ENCODE measurements at places on chromosomes 4 and X.

DNA sequence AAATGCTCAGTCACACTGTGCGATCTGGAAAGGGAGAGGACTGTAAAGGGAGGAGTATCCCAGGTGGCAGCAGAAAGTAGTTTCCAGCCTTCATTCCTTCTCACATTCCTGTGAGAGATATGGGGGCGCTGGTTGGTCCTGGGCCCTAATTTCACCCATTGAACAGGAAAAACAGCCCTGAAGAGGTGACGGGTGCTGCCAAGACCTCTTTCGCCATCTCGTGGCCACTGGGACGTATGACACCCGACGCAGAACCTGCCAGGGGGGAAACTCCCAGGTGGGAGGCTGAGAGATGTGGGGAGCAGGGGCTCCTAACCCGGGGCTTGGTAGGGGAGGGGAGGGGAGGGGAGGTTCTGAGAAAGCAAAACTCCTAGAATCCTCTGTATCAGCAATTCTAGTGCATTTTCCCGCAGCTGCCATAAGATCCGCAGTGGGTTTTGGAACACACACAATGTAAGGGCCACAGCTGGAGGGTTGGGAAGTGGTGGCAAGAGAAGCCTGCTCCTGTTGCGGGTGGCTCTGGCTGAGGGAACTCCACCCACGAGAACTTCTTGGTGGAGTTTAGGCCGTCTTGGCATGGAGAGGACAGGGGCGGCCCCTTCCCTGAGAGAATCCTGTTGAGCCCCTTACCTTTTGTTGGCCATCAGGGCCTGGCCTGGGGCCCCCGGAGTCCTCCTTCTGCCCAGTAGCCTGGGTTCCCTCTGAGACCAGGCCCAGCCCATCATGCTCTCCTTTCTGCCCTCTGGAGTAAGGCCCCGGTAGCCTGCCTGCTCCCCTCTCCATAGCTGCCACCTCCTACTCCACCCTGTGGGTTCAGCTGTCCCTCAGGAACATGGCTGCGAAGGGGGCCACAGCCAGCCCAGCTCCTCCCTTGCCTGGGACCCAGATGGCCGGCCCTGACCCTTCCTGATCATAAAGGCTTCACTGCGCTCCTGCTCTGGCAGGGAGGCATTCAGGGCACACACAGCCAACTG is 134.1 kb downstream of the OR13H1 start:
- DNase-seq = no peak

GRCh38 chrX:104789784-104790183 is 223.8 kb downstream of the IL1RAPL2 start:
- DNase-seq = no peak

DNA sequence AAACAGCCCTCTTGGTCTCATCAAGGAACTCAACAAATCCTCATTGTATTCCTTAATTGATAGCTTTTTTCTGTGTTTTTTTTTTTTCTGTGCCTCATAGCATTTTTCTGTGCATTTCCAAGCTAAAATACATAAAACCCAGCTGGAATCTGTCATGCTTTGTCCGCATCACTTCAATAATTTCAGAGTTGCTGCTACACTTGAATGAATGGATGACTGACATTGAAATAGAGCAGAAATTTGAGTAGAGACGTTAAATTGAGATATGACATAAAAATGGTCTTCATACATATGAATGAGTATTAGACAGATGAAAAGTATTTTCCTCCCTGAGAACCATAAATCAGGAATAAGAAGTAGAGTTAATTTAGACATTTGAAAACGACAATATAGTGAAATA is 593.2 kb downstream of the TMA16 start:
- DNase-seq = no peak

GRCh38 chrX:68646421-68646820 is 1.0 kb upstream of the STARD8 start:
- DNase-seq = no peak

- no peak for DNase-seq
These were observed 58.1 kb downstream of the FNIP2 start for GRCh38 chr4:158826882-158827281.

GRCh38 chr4:95627024-95627605 is 78.3 kb upstream of the UNC5C start:
- no peak for DNase-seq

DNA sequence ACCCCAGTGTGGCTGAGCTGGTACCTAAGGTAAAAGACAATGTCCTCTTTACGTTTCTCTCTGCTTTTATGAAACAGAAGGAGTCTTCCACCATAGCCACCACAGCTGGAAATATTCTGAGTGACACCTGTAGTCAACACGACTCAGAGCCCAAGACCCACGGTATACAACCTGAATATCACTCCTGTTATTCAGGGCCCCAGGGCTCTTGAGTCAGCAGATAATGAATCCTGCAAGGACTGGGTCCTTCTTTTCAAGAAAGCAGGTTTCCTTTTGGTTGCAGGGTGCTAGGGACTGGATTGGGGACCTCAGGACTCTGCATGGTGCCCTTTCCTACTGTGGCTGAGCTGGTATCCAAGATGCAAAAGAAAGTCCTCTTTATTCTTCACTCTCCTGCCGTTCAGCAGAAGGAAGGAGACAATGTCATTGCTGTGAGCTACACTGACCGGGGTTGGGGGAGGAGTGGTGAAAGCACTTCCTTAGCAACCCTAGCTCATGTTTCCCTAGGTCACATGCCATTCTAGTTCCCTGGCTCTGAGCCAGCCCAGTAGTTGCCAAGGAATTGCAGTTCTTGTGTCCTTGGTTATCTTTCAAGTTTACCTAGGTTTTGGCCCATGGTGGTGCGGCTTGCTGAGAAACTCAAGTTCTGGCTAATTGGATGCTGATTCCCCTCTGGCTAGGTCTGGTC is 23.7 kb upstream of the UNC5C start:
- no peak for DNase-seq

- DNase-seq = no peak
These were observed 13.1 kb downstream of the GPR82 start for GRCh38 chrX:41737065-41737464.

DNA sequence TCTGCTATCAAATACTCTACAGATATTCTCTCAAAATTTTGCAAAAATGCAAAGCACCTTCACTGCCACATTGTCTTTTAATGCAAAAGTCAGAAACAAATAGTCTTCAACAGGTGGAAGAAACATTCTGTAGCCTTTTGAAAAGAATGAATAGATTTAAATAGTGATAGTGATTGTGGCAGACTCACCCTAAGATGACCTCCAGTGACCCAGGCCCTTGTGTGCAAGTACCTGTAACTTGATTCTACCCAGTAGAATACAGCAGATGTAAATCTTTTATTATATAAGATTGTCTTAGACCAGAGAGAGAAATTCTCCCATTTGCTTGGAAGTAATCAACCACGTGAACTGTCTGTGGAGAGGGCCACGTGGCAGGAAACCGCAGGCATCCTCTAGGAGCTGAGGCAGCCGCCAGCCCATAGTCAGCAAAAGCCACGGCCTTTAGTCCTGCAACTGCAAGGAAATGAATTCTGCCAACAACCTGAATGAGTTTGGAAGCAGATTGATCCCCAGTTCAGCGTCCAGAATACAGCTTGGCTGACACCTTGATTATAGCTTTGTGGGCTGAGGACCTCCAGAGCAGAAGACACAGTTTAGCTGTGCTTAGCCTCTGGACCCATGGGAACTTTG is 272.5 kb downstream of the ARHGAP10 start:
- no peak for DNase-seq

GRCh38 chr4:143882892-143883291 is 22.5 kb downstream of the GYPE start:
- DNase-seq = no peak

DNA sequence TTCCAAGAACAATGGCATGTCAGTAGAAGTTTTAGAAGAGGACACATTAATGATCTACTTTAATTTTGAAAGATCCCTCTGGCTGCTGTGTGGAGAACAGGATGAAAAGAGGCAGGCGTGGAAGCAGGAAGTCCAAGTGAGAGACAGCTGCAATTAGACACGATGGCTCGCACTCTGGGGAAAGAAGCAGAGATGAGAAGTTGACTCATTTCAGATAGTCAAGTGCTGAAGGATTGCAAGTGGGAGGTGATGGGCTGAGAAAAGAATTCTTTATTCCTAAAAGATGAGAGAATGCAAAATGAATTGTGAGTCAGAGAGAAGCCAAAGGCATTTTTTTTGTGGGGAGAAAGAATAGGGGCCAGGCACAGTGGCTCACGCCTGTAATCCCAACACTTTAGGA is 16.5 kb downstream of the RXFP1 start:
- DNase-seq = no peak

DNA sequence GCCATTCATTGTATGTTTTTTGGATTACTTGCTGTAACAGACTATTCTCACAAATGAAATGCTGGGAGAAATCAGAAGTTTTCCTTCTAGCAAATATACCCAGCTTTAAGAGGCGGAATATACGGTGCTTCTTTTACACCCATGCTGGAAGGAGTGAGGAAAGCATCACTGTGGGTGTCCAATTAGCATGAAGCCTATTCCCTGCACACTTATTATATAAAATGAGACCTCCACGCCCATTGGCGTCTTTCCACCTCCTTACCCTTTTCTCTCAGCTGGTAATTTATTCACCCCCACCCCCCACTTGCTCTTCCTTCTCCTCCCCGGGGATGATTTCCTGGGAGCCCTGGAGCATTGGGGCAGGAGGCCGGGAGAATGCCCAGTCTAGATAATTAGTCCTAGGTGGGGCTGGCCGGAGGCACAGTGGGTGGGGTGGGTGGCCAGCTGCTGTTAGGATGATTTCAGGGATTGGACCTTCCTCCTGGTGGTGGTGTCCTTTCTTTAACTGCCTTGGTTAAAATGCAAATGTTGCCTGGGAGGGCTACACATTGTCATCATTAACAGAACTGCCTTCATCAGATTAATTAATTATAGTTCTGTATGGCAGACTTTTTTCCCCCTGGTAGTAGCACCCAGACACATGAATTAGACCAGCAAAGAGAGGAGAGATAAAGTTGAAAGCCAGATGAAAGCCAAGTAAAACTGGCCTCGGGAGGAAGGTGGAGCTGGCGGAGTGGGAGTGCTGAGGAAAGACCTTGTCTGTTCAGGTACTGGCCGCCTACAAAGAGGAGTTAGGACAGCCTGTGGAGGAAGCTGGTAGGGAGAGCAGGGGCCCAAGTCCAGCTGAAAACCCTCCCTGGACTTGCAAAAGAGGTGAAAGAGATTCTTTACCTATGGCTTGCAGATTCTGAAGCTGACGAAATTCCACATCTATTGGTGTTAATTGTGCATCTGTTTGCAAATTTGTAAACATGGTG is 11.4 kb downstream of the SHROOM2 start:
- DNase-seq = no peak

- DNase-seq = no peak
These were observed 79.4 kb downstream of the SLC9A6 start for GRCh38 chrX:136064661-136065043.

DNA sequence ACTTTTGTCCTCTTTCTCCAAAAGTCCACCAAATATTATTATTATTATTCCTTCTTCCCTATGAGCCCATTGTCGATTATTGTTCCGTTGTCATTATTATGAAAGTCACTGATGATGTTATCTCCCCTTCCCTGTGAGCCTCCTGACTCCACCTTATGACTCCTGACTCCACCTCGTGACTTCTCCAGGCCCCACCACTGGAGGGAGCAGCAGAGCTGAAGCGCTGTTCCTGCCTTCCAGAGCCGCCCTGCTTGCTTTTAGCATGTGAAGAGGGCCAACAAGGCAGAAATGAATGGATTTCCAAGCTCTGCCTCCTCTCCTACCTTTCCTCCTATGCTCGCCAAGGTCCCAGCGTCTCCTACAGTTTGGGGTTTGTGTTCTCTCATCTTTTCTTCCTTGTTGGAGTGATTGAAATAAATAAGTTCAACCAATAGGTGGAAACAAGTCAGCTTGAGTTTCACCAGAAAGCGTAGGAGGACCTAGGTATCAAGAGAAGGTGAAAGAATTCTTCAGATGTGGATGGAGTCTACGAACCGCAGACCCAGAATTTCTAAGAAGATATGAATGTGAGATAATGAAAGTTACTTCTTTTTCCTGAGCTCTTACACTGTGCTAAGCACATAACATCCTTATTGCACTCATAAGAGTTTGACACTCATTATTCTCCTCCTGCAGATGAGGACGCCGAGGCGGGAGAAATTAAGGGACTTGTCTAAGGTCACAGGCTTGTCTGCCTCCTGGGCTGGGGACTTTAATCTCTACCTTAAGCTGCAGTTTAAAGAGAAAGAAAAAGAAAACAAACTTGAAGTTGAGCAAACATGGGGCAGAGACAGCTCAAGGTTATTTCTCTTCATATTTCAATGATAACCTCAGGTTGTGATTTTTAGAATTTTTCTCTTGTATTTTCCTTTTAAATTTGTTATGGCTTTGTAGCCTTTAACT is 26.1 kb downstream of the IGSF1 start:
- no peak for DNase-seq

GRCh38 chrX:13474164-13474516 is 95.3 kb upstream of the EGFL6 start:
- DNase-seq = no peak
